HCT116 (cell line): ENCODE measurements at places on chromosomes 4 and X.

DNA sequence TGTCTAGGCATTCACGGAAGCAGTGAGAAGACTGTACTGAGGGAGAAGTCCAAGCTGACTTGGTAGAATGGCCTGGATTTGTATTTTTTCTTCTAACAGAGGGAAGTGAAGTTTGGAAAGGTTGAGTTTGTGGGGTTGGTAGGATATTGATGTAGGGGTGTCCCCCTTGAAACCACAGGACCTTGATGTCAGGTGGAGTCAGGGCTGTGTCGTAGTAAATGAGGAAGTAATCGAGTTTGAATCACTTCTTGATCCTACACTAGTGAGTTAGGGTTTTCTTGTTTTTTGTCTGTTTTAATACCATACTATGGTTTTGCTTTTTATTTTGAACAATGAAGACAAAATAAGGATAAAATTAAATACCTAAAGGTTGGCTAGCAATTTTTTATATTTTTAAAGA lies 30.1 kb upstream of the ANAPC4 start:
- DNase-seq: no peak

DNA sequence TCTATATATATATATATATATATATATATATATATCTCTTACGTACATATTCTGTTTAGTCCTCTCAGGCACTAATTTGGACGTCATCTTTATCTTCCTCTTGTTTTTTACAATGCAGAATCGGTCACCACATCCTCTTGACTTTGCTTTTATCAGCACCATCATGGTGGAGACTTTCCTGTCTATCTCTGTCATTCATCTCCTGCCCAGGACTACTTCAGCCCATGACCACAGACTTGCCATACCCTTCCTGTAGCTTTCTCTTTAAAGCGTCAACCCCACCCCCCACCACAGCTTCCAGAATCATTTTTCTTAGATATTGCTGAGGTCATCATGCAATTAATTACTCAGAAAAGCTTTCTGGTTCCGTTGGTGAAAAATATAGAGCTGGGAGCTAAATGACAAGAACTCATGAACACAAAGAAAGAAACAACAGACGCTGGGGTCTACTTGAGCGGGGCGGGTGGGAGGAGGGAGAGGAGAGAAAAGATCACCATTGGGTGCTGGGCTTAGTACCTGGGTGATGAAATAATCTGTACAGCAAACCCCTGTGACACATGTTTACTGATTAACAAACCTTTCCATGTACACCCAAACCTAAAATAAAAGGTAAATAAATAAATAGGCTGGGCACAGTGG lies 30.5 kb upstream of the PRKX start:
- no peak for DNase-seq

DNA sequence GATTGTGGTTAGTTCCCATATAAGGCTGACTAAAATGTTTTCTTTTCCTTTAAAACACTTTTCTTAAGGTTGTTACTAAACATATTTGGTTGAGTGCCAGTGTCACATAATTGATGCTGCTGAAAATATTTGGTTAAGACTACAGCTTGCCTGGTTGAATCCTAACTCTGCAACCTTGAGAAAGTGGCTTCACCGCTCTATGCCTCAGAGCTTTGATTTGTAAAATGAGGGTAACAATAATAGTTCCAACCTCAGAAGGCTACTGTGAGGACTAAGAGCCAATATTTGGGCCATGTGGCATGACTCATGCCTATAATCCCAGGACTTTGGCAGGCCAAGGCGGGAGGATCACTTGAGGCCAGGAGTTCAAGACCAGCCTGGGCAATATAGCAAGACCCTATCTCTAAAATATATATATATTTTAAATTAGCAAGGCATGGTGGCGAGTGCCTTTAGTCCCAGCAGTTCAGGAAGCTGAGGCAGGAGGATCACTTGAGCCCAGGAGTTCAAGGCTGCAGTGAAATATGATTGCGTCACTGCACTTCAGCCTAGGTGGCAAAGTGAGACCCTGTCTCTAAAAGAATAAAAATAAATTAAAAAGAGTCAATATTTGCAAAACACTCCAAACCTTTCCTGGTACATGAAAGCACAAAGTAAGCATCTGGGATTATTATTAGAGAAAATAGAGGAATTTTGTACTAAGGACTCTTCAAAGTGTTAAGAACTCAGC lies 7.1 kb upstream of the NEIL3 start:
- no peak for DNase-seq

DNA sequence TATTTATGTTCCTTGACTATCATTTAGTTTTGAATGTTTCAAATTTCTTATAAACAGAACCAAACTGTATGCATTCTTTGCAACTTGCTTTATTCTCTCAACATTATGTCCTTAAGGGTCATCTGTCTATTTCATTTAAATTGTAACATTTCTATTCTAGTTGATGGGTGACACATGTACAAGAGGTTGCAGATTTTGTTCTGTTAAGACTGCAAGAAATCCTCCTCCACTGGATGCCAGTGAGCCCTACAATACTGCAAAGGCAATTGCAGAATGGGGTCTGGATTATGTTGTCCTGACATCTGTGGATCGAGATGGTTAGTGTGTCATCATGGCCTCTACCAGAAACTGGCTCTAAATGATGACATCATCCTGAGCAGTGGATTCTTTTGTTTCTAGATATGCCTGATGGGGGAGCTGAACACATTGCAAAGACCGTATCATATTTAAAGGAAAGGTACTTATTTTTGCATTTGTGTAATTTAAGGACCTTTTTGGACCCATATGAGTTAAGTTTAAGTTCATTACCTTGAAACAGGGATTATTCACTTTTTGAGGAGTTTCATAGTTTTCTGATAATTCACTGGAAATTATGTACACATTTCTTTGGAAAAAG lies 6.1 kb downstream of the LIAS start:
- DNase-seq: peak; percentile 38

- DNase-seq: no peak
These were observed 151.0 kb downstream of the CBR4 start for GRCh38 chr4:168859100-168859499.

DNA sequence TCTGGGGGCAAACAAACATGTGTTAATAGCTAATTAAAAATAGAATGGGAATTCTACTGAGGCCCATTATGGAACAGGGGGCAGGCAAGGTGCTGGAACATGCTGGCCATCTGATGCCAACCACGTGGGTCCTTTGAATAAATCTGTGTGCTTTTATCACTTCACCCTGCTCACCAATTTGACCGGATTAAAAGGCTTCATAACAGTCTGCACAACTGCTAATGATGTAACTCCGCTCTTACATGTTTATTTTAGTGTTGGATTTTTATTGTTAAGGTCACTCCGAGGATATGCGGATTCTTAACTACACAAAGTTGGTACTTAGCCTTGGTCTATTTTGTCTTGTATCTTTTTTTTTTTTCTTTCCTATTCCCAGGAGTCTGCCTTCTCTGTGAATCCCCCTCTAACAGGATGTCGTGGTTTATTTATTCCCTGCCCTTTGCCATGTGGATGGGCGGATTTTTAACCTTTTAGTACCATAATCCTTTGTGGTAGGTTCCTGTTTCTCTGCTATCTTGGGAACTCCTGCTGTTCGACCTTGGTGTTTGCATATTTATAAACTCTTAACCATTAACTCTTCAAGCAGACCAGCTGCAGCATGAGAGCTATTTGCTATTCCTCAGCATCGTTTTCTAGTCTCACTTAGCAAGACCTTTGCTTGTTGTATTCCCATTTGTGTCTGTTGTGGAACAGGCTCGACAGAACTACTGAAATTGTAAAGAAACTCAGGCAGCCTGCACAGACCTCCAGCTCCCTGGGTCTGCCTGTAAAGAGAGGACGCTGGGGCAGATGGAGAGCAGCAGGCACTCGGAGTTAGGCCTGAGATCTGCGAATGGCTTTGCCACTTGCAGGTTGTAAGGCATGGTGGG lies 38.0 kb downstream of the TRIM2 start:
- DNase-seq: no peak

GRCh38 chr4:76799140-76799539 lies 98.8 kb downstream of the SOWAHB start:
- no peak for DNase-seq

GRCh38 chrX:55167124-55167803 lies 52.9 kb upstream of the PAGE5 start:
- peak; percentile 16 for DNase-seq

GRCh38 chrX:77966361-77966760 lies 3.1 kb downstream of the PGAM4 start:
- DNase-seq: no peak

DNA sequence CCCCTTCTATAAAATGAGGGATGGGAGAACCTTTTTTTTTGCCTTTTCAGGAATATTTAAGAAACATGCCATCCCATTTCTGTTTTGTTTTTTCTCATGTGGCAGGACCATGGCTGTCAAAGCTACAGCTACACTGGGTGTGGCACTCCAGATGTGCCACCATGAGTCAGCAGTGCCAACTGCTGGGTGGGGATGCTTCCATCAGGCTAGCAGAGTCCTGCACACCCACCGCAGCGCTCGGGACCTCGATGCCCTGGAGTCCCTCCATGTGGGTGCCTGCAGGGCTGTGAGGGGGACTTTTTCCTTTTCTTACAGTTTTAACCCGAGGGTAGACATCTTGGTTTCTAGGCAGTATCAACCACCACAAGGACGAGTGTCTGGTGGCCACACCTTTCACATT lies 352.6 kb downstream of the NR3C2 start:
- DNase-seq: no peak

DNA sequence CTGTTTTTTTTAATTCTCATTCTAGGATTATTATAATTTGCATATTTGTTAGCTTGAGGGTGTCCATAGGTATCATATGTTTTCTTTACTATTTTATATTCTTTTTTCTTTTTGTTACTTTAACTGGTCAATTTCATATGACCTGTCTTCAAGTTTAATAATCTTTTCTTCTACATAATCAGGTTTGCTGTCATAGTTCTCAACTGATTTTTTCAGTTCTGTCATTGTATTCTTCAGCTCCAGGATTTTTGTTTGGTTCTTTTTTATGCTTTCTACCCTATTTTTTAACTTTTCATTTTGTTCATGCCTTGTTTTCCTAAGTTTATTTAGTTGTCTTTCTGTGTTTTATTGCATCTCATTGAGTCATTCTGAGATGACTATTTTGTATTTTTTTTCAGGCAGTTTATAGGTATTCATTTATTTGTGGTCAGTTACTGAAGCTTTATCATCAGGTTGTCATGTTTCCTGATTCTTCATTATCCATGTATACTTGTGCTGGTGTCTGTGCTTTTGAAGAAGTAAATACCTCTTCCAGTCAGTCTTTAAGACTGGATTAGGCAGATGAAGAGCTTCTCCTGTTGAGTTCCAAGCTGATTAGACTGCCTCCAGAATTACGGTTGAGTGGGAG lies 220.3 kb upstream of the VEGFC start:
- DNase-seq: no peak

GRCh38 chrX:133171962-133172708 lies 46.0 kb downstream of the TFDP3 start:
- peak; percentile 22 for DNase-seq

- DNase-seq: no peak
These were observed 129.4 kb downstream of the RASL11B start for GRCh38 chr4:52991472-52991871.

GRCh38 chrX:78687586-78687985 lies 28.5 kb upstream of the RTL3 start:
- DNase-seq: no peak

DNA sequence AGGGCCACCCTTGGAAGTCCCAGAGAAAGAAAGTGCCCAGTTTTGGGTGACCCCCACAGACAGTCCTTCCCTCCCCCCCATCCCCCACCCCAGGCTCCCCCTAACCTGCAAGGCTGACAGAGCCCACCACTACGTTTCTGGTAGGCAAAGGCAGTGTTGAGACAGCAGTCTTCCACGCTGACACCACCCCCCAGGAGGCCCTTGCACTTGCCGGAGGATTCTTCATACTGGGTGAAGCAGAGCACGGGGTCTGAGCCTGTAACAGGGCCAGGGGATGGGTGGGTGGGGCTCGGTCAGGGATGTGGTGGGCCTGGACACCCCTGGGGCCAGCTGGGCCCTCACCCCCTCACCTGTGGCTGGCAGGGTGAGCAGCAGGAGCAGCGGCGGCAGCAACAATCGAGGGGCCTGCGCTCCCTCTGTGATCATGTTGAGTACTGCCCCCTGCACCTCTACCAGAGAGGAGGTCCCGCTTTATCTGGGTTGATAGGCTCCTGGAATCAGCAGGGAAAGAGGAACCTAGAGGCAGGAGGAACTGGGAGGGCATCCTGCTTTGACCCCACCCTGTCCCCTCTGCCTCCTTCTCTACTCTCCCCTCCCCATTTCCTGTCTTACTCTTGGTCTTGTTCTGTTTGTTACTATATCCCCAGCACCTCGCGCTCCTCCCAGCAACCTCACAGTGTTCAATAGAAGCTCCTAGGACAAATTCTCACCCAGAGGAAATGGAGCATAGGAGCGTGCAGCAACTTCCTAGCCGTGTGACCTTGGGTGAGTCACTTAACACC lies at the start of gene CFP:
Gene CFP (minus strand): TSS at position 512 of the 782 bp plus-strand sequence. CDS start 86 bp downstream, at position 426.
- no peak for DNase-seq

- no peak for DNase-seq
These were observed 7.1 kb downstream of the CNGA2 start for GRCh38 chrX:151741606-151742005.

DNA sequence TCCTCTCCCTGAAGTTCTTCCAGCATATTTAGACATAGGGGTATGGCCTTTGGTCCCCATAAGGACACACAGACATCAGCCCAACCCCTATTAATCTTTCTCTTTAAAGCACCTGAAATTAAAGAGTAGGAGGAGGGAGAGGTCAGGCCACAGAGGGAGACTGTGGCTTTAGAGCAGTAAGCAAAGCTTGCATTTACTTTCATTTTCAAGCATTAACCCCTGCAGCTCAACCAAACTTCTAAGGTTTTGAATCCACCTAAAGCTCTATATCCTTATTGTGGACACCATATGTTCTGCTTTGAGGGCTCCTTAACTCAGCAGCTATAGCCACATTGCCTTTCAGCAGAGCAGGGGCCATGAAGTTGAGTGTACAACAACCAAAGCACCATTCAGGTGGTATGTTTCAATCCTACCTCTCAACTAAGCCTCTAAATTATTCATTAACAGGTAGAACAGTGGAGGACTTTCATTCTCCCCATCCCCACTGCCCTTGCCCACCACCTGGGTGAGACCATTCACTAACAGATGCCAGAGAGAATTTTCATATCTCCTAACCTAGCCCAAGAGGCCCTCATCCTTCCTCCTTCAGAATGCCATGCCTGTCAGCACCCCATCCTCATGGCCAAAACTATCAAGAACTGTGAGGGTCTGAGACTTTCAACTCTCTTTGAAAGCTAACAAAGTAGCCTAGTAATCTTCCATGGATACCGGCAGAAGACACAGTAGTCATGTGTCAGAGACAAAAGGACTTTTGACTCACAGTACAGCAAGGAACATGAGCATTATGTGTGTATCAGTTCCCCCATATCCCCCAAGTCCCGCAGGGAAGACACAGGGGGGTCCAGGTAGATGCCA lies 20.8 kb downstream of the LIN54 start:
- no peak for DNase-seq
